ENCODE measurements at places on chromosomes 3 and 15.

DNA sequence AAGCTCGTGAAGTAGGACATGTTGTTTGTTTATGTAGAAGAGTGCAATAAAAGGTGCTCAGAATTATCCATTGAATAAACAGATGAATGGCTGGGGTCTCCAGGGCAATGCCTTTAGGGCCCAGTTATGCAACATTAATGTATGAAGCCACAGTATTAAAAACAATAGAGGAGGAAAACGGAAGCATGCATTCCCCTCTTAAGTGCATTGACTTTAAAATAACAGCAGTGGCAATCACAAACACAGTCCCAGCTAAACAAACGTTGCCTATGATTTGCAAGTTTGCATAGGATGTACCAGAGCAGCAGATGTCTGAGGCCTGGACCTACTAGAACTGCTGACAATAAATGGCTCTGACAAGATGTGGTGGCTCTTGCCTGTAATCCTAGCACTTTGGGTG lies 60.6 kb upstream of the GCNT3 start:
- ATAC-seq = no peak

GRCh38 chr3:15361494-15362214 lies 29.3 kb upstream of the SH3BP5 start:
- ATAC-seq = peak; percentile 65

GRCh38 chr3:184765730-184766074 lies 46.3 kb upstream of the VPS8 start:
- ATAC-seq = no peak

DNA sequence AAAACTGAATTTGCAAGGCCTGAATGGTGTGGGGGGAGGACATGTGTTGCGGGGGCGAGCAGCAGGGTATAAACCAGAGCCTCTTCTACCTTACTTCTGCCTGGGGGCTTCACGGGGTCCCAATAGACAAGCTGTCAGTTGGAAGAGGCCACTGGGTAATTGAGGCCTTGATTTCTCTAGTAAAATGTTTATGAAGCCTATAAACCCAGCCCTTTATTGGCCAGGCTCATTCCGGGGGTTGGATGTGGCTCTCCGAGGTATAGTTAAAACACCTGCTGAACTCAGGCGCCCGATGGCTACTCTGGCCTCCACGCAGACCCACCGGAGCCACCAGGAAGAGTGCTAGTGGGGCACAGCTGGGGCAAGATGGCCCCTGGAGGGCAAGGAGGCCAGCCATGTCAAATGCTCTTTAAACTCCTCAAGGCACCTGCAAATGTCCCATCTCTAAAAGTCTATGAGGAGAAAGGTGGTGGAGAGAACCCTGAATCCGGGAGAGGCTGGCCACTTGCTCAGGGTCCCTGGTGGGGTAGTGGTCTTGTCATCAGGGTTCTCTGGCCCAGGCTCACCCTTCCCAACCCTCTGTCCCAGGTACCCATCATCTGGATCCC lies 34.3 kb downstream of the IGDCC3 start:
- ATAC-seq = no peak

GRCh38 chr3:56916716-56917360 lies 115.1 kb upstream of the ARHGEF3 start:
- ATAC-seq = no peak

DNA sequence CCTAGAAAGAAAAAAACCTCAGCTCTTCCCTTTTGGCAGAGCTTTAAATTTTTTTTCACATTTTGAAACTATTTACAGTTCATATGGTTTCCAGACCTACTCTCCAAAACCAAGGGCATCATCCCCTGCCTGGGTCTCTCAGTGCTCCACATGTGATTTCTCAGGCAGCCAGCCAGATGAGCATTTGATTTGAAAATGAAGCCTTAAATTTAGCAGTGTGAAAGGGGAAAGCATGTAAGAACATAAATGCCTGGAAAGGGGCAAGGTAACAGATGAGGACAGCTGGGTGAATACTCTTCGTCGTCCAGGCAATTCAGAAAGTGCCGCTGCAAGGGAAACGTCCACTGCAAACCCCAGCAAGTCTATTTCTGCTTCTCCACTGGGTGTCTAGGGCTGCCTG lies 94.8 kb downstream of the ATP8B4 start:
- no peak for ATAC-seq

DNA sequence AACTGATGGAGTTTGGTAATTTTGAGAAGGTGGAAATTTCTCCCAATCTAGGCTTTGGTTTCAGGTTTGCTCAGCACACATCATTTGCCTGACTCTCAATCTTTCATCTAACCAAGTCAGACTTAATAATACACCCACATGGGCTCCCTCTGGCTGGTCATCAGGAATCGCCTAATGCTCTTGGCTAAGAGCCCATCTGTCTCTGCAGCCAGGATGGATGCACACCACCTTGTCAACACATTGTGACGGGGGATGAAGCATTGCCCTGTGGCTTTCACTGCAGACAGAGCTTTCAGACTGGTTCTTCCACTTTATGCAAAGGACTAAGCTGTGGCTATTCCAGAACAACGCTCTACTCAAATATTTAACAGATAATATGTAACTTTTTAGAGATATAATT lies 3.0 kb upstream of the HDGFL3 start:
- peak; percentile 13 for ATAC-seq

- no peak for ATAC-seq
These were observed 12.1 kb upstream of the DCLK3 start for GRCh38 chr3:36776436-36776835.

DNA sequence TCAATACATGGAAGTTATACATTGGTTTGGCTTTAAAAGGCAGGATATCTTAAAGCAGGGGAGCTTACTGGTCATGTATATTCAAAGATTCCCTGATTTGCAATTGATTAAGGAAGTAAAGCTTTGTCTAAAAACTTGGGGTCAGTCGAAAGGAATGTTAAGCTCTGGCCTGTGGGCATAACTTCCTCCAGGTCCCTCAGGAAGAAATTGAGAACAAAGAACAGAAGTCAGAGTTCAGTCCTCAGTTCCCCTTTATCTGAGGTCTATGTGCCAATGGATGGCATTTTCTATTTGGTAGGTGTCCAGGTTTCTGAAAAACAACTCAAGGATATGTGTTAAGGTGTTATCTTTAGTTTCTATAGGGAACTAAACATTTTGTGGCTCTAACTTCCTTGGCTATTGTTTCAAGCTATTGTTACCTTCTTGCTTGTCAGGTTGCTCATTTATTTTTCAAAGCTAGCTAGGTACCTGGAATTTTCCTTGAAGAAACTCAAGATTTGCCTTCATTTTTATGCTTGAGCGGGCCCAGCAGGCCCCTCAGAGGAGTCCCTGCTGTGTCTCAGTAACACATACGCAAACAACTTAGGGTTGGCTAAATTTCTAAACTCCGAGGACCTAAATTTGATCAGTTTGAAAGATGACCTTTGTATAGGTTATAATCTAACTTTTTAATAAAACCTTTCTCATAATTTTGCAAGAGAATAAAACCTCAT lies 135.0 kb upstream of the UBE2E2 start:
- ATAC-seq = no peak

- ATAC-seq = no peak
These were observed 24.7 kb upstream of the KIF23 start for GRCh38 chr15:69389426-69389825.

- no peak for ATAC-seq
These were observed 25.4 kb downstream of the TGM4 start for GRCh38 chr3:44899683-44900367.

DNA sequence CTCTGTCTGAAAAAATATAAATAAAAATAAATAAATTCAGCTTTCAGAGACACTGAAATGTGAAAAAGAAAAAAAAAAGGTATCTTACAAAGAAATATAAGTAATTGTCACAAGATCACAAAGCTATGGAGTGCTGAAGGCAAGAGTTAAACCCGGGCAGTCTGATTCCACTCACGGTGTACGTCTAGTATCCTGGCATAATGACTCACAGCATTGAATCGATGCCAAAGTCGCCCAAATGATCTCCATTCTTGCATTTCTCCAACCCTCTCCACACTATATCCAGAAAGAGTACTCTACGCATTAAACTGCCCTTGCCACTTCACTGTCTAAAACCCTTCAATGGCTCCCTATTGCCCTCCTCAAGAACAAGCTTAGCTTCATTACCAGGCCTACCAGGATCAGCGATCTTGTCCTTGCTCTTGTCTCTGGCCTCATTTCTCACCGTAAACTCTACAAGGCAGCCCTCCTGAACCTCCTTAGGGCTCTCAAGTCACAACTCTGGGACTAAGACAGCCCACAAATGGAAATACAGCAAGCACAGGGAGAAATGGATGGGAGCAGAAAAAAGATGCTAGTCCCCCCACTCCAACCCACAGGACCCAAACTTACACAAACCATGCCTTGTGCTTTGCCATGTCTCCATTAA lies 7.7 kb downstream of the SUCLG2 start:
- ATAC-seq = peak; percentile 77

DNA sequence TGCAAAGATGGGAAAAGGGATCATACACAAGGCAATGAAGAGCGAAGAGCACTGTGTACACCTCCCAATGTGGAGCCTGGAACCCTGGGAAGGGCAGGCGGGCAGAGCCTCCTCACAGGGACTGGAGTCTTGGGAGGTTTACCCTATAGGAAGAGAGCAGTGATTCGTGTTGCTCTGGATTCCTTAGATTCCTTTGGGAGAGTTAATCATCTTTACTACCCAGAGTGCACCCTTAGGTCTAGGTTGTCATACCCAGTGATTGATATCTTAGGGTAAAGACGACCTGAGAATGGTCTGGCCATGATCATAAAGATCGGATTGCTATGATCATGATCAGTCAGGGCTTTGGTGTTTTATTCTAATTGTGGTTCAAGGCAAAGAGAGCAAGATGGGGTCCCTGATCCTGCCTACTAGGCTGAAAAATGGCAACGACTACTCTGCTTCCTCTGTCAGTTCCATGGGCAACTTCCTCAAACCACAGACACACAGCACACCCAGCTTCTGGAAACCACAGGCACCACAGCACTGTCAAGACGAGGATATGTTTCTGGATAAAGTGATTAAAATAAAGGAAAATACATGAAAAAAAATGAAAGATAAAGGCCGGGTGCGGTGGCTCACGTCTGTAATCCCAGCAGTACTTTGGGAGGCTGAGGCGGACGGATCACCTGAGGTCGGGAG lies 20.4 kb upstream of the MAP6D1 start:
- ATAC-seq = peak; percentile 78

DNA sequence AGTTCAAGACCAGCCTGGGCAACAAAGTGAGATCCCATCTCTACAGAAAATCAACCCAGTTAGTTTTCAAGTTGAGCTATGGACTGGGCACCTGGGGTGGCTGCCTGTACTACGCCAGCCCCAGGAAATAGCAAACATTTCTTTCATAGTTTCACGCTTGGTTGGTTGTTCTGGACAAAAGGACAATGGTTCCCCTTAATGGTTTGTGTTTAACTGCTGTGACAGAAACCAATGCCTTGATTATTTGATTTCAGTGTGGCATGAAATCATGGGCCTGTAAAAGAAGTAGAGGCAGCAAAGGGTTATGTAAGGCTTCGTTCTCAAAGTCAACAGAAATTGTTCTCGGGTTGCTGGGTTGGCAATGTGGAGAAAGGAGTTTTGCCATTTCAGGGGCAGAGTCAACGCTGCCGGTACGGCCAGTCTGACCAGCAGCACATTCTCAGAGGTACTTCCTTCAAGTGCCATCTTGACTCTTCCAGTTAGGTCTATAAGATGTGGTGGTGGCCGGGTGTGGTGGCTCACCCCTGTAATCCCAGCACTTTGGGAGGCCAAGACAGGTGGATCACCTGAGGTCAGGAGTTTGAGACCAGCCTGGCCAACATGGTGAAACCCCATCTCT lies 12.7 kb downstream of the LCMT2 start:
- no peak for ATAC-seq

DNA sequence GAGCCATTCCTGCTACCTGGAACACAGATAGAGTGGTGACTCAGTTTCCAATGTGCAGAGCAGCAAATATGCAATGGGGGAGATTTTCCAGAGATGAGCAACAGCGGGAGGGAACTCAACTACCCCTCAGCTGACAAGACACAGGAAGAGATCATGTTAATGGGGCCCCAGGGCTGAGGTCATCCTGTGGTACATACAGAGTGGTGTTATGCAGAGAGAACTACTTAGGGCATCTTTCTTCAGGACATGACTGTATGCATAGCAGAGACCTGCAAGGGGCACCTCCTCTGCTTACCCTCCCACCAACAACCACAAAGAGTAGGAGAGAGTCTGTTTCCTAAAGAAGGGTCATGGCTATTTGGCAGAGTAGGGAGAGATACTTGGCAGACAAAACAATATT lies 6.8 kb upstream of the TBC1D5 start:
- ATAC-seq = no peak

GRCh38 chr15:90617171-90617570 lies 87.4 kb downstream of the CRTC3 start:
- ATAC-seq = no peak

DNA sequence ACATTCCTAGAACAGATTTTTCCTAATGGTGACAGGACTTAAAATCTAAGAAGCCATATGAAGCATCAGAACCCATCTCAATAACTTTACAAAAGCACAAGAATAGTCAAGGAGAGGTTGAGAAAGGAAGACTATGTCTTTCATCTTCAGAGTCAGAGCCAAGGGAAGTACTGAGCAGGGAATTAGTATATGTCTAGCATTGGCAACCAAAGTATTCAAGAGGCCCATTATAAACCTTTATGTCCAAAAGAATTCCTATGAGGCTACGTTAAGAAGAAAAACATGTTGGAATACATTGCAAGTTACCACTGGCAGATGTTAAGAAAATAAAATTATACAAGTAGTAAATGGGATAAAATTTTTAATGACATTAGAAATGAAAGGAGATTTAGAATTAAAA lies 150.5 kb downstream of the MAGI1 start:
- ATAC-seq = no peak

DNA sequence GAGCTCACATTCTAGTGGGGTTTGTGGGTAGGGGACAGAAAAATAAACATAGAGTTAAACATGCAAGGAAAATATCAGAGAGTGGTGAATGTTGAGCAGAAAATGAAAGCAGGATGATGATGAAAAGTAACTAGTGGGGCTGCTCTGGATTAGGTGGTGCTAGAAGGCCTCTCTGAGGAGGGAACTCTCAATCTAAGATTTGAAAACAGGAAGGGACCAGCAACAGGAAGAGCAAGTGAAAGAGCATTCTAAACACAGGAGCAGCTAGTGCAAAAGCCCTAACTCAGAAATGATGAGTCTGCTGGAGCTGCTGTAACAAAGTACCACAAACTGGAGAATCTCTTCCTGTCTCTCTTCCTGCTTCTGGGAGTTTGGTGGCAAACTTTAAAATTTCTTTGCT lies 468.6 kb upstream of the AGTR1 start:
- ATAC-seq = no peak

GRCh38 chr3:130728037-130728436 lies 18.6 kb downstream of the PIK3R4 start:
- no peak for ATAC-seq

DNA sequence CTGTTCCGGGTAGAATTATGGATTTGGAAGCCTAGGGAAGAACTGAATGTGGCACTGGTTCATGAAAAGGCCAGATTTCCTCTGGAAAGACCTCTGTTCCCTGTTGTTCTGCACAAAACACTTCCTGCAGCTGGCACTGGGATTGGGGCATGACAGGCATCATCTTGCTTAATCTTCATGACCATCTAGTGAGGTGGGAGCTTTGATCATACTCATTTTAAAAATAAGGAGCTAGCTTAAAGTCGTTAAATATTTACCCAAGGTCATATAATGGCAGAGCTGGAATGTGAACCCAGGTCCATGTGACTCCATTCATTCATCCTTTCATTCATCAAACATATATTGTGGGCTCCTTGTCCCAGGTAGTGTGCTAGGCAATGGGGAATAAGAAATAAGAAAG lies 40.4 kb downstream of the EBLN2 start:
- no peak for ATAC-seq

- ATAC-seq = no peak
These were observed 22.7 kb upstream of the NIPA2 start for GRCh38 chr15:22815766-22816165.
